HCEC 1CT (cell line): ENCODE measurements at places on chromosomes 7 and 10.

DNA sequence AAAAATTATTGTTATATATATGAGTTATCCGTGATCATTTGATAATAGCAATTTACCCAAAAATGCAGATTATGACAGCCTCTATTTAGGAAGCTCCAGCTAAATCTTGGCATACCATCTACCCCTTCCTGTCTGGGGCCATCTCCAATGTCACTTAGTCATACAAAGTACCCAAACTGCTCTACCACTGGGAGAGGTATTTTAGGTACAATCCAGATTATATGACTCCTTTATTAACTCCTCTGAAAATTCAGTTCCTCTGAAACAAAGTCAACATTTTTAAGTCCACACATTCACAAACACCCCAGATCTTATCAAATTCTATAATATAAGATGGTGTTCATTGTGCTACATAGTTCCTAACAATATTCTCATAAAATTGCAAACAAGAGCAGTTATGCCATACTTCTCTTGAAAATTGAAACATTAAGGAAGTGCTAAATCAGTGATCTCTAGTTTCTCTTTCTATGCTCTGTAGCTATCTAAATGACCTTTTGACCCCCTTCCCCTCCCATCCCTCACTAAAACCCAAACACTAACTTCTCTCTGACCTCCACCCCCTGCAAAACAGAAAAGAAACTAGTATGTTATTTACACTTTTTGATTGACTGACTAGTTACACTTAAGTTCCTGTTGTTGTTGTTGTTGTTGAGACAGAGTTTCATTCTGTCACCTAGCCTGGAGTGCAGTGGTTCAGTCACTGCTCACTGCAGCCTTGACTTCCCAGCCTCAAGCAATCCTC lies 16.4 kb downstream of the HOXA1 start:
- no peak for DNase-seq

DNA sequence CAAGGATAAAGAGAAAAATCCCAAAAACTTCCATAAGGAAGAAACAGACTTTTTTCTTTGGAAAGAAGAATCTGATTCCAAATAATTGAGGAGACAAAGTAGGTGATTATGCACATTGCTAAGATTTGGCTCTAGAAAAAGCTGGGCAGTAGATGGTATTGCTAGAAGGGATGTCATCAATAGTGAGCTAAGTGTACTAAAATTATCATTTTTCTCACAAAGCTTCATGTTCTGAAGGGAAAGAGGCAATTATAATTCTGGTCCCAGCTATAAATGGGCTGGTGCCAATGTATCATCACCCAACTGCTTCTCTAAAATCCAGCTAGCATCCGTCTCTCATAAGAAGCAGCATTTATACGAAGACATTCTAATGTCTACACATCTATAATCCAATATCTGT lies 23.9 kb downstream of the STEAP1 start:
- no peak for DNase-seq

- no peak for DNase-seq
Observed at GRCh38 chr10:13180788-13181187, 19.4 kb downstream of the MCM10 start.

DNA sequence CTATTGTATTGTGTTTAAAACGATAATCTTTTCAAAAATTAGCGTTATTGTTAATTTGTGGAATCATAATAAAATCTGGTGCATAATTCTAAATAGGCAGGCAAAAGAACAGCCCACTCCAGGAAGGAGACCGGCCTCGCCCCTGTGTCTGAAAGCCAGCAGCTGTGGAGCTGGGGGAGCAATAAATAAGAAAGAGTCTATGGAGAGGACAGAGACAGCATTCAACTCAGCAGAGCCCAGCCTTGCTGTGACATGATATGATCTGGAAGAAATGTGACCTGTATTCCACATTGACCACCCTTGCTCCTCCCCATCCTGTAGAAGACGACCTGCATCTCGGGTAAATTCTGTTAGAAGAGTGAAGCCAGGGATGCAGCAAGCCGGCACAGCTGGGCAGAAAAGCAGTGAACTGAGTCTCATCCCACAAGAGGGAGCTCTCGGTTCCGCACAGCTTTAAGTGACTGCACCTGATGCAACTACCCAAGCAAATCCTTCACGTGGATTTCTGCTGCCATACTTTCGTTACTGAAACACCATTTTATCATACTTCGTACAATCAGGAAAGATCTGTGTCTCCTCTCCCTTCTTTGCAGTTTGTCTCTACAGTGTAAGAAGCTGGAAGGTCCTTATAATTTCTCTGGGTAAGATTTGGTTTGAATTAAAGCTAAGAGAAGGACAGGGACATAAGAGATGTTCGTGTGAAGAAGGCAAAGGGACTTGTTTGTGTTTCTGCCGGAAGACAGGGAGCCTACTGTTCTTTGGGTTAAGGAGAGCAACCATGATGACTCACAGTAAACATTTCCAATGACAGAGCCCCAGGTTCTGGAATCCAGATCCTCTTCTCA lies 427.1 kb downstream of the GPAM start:
- DNase-seq: no peak

DNA sequence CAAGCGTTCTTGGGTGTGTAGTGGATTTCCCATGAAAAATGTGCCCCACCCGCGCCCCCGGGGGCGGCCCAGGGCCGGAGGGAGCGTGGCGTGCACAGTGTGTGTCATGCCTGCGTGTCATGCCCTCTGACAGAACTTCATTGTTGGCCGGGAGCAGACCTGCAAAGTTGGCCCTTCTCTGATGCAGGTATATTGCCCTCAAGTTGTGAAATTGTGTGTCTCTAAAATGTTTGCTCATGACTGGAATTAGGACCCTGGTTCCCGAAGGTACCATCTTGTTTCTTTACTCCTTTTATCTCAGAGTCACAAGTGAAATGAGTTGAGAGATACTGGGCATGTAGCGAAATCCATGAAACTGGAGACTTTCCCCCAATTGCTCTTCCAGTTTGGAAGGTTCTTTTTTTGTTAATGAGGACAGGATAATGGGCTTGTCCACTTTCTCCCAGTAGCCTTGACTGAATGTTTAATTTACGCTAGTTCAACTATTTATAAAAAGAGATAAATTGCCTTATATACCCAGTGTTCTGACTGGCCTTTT lies 26.2 kb downstream of the ADK start:
- DNase-seq: peak; percentile 22

GRCh38 chr7:102271158-102271798 lies 15.4 kb upstream of the SH2B2 start:
- DNase-seq: no peak

DNA sequence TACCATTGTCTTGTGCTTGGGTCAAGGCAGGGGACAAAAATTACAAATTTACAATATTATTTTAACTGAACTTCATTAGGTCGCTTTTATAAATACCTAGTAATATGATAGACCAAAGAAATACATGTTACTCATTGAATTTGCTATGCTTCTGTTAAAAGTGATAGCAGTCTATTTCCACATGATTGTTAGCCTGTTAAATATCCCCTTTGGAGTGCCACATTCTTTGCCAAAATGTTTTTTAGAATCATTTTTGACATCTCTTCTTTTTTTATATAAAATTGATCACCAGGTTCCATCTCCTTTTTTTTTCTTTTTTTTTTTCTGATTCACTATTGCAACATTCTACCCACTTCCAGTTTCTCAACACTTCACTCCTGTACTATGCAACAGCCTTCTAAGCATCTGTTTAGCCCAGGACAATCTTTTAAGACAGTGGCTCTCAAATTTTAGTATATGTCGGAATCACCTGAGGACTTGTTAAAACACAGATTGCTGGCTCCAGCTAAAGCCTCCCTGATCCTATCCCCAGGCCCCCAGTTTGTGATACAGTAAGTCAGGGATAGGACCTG lies 16.4 kb upstream of the NDUFA5 start:
- no peak for DNase-seq

DNA sequence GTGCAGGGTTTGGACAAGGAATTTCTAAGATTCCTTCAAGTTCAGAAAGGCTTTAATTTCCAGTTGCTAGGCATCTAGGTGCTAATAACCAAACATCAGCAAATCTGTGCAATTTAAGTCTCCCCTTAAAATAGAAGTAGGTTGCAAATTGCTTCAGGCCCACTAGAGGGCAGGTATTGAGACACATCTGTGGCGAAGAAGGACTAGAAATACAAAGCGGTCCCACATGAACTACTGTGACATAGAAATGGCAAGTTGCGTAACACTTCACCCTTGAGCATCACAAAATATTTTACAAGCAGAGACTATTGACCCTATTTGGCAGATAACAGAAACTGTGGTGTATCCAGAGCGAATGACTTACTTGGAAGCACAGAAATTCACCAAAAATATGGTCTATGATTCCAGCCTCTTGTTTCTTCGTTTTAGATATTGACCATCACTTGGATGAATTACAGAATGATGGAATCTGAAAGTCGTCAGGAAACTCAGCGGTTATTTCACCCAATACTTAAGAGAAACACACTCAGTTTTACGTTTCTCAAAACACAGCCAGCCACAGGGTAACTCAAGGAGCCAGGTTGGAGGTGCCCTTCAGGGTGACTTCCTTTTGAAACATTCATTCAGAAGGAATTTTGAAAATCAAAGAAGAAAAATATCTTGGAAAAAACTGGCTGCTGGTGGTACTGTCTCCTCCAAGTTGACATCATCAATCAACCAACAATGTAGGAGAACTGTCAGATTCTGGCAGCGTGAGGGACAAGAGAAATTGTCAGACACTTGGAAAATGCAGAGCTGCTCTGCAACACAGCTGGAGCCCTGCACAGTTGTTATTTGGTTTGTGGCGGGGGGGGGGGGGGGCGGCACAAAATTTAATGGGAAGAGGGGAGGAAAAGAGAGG lies 256.3 kb upstream of the MINDY3 start:
- no peak for DNase-seq

DNA sequence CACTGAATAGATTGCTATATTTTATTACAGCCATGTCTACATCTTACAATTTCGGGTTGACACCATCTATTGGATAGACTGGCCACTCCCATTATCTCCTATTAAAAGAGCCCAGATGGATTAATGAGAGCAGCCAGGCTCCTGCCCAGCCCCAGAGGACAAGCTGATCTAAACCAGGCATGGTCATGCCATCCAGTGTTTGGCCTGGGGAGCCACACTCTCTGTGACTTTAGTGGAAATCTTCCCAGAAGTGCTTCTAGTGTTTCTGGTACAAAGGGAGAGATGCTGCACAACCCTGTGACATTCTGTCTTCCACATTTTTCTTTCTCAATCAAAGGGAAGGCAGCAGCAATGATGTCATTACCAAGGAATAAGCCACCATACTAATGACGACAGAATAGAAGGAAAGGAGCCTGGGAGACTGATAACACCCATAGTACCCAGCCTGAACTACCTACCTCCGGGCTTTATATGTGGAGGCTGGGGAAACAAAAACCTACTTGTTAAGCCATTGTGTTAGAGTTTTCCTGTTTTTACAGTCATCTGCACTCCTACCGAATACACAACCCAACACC lies 5.0 kb downstream of the NEBL start:
- no peak for DNase-seq

- peak; percentile 33 for DNase-seq
Observed at GRCh38 chr7:74199551-74200355, 10.1 kb upstream of the LAT2 start.
